Amniotic epithelial cell (primary cell): ENCODE measurements at places on chromosomes 11 and 22.

GRCh38 chr11:43907028-43907975, 26.7 kb downstream of the ALKBH3 start:
- DNase-seq, result no peak

DNA sequence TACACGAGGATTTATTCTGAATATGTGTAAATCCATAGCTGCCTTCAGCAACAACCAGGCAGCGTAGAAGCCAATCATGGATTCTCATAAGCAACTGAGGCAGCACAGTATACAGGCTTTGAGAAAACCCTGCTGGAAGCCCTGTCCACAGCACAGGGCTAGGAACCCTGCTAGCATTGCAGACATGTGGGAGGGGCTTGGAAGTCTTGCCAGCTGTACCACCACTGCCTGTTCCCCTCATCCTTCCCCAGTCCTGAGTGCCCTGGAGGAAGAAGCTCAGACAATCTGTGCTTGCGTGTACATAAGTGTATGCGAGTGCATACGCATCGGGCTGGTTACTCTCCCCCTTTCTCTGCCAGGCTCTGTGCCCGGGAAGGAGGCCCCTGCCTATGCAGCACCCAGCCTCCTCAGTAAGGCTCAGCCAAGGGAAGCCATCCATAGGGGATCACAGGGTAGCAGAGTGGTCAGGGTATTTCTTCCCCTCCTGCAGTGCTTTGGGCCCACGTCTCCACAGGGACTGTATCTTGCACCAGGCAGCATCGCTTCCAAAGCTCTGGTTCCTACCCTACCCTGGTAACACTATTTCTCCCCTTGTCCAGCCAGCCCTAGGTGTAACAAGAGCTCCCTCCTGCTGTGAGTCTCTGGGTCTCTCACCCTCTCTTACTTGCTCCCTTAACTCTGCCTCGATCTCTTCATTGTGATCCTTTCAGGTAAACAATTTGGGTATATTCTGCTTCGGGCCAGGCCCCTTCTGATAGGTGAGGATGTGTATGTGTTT, 90.5 kb downstream of the GALNT18 start:
- no peak for DNase-seq

- no peak for DNase-seq
Observed at GRCh38 chr11:102330231-102330630, 12.9 kb downstream of the BIRC3 start.

DNA sequence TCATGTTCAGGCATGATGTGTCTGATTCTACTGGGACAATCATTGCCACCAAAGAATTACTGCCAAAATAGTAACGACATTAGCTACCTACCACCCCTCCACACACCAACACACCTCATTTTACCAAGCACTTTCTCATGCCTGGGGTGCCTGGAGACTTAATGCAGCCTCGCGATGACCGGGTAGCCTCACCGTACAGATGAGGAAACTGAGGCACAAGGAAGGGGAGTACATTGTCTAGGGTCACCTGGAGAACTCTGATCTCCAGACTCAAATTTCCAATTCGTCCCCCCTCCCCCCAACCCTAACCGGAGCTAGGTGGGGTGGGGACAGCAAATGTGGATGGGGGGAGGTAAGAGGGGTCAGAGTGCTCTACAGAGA, 2.7 kb upstream of the RTN4RL2 start:
- DNase-seq, result no peak

DNA sequence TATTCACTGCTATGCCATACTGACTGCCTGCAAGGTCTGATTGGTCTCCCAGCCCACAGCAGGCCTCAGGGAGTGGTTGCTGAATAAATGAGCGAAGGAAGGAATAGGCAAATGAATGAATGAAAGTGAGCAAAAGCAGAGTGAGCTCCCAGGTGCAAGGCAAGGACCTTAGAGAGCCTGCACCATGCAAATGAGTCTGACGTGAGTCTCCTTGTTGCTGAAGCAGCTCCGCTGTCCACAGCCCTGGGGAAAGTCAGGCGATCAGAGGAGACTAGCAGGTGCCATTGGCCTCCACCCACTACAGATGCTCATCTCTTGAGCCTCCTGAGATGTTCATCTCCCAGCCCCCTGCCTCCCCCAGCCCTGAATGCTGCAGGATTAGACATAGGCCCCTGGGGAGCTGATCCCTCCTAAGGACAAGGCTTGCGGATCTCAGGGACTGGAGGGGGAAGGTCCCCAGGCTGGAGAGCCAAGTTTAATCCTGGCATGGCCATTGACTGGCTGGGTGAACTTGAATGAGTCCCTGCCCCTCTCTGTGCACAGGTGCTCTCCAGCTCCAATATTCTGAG, 22.1 kb downstream of the GDPD5 start:
- DNase-seq, result no peak

GRCh38 chr11:110087812-110088534, 5.2 kb upstream of the ZC3H12C start:
- DNase-seq, result peak; percentile 87

DNA sequence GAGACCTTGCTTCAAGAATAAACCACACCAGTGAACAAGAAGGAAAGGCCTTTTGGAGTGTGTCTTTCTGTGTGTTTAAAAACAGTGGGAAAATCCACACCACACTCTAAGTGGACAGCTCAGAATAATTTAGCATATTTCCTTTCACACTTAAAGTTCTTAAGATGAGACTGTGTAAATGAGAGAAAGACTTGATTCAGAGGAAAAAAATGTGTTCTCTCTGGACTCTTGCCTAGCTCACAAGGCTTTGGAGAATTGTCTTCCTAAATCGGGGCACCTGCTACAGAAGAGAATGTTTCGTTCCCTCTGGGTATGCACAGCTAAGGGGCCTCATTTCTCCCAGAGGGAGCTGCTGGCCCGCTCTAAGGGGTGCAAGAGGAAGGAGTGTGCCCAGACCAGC, 28.4 kb upstream of the CRTAM start:
- no peak for DNase-seq

DNA sequence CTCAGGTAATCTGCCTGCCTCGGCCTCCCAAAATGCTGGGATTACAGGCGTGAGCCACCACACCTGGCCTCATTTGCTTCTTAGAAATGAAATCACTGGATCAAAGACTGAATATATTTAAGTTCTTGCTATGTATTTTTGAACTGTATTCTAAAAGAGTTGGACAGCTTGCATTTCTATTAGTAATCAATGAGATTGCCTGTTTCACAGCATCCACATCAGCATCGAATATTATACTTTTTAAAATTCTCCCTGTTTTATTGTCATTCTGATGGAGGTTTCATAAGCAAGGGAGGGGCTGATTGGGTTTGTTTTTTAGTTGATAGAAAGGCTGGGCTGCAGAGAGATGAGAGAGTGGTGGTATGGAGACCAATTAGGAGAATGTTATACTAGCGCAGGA, 68.7 kb upstream of the CREB3L1 start:
- DNase-seq, result no peak

GRCh38 chr11:73389134-73389525, 12.9 kb downstream of the RELT start:
- no peak for DNase-seq

DNA sequence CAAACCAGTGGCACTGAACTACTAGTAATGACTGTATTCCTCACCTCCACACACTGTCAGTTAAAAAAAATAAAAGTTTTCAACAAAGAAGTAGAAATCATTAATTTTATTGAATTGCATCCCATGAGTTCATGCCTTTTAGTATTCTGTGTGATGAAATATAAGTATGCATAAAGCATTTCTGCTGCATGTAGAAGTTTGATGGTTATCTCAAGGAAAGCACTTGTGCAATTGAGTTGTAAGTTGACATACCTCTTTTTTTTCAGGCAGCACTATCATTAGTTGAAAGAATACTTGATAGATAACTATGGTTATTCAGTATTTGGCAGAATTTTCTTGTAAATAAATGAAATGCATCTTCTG, 104.4 kb downstream of the STIM1 start:
- peak; percentile 75 for DNase-seq

- DNase-seq, result no peak
Observed at GRCh38 chr11:31218847-31219246, 150.7 kb downstream of the DCDC1 start.

- no peak for DNase-seq
Observed at GRCh38 chr11:48093323-48093722, 113.0 kb downstream of the PTPRJ start.

DNA sequence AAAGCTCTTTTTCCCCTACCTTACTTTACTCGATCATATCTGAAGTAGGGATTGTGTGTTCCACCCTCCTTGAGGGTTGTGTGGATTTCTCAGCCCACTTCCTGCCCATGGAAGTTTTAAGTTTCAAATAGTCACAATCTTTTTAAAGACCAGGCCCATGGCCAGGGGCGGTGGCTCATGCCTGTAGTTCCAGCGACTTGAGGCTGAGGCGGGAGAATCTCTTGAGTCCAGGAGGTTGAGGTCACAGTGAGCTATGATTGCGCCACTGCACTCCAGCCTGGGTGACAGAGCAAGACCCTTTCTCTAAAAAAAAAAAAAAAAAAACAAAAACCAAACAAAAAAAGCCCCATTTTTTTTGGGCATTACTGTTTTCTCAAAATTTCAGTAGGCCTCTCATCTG, 36.3 kb upstream of the LRRC10B start:
- no peak for DNase-seq

DNA sequence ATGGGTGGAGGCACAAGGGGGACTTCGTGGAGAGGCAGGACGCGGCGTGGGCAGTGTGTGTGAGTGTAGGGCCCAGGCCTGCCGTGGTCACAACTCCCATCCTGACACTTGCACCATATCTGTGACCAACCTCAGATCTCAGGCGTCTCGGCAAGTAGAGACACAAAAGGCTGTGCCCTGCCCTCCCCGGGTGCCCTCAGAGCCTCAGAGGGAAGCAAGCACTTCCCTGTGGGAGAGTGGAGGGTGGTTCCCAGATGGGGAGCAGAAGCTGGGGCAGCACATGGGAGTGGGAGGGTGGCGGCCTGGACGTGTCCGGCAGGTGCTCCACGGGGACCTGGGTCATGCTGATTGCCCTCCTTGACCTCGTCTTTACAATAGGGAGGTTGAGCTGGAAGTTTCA, 20.4 kb downstream of the B3GAT1 start:
- no peak for DNase-seq

DNA sequence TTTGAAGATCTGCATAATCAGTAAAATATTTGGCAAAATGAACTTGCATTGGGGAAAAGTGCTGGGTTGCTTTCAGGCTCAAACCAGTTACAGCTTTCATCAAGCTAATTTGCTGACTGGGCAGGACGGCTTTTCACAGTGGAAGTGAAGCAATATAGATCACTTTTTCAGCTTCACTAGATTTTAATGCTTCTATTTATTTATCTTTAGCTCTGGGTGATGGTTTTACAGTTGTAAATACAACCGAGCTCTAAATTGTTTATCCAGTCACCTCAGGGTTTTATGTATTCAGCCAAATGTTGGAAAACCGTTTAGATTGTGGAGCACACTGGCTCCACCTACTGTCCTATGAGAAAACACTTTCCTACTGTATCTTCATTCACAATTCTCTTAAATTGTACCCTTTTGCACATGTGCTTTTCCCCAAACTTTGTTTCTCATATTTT, 58.2 kb downstream of the ACER3 start:
- peak; percentile 61 for DNase-seq

- DNase-seq, result no peak
Observed at GRCh38 chr11:102783720-102784119, 3.3 kb upstream of the MMP10 start.

GRCh38 chr11:119803726-119804294, 74.8 kb upstream of the NECTIN1 start:
- DNase-seq, result no peak

- no peak for DNase-seq
Observed at GRCh38 chr11:77515063-77515462, 41.2 kb upstream of the PAK1 start.

- peak; percentile 65 for DNase-seq
Observed at GRCh38 chr11:58289266-58289665, 21.2 kb upstream of the OR10W1 start.

- peak; percentile 73 for DNase-seq
Observed at GRCh38 chr22:36144886-36145541, 15.5 kb downstream of the APOL3 start.

DNA sequence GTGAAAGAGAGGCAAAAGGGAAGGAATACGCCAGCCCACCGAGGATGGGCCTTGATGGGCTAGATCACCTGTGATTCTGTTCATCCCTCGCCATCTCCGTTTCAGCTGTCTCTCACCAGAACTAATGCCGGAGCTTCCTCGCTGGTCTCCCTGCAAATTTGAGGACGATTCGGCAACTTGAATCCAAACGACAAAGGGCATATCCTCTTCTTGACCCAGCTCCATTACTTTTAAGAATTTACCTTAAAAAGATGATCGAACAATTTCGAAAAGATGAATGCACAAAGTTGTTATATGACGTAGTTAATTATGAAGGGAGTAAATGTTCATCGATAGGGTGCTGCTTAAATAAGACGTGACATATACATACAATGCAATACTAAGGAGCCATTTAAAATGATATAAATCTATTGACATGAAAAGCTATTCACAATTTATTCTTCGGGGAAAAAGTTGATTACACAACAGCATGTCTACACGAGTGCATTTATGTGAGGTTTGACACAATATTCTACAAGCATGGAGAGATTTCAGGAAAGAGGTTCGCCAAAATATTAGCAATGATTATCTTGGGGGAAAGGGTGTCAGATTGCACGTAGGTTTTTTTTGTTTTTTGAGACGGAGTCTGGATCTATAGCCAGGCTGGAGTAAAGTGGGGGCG, 937 bp upstream of the FAM168A start:
- DNase-seq, result no peak

DNA sequence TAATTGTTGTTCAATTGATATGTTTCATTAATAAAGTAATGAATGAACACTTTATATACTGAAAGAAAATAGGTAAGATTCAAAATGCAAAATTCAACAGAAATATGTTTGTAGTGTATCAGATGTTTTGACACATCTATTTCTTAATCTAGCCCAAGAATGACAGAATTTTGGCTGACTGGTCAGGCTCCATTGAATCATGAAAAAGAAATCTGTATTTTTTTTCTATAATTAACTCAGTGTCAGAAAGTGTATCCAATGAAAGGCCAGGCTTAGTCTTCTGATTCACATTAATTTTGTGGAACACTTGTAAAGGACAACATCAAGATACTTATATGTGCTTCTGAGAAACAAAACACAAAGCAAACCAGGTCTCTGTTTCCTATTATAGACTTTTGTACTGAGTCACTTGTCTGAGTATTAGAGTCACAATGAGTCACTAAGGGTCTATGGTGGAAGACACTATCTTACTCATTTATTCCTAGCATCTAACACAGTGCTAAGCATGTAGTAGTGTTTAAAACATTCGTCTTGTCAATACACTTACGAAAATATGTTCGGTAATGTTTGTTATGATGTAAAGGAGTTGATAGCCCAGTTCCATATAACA, 297.7 kb upstream of the CCDC90B start:
- peak; percentile 54 for DNase-seq

DNA sequence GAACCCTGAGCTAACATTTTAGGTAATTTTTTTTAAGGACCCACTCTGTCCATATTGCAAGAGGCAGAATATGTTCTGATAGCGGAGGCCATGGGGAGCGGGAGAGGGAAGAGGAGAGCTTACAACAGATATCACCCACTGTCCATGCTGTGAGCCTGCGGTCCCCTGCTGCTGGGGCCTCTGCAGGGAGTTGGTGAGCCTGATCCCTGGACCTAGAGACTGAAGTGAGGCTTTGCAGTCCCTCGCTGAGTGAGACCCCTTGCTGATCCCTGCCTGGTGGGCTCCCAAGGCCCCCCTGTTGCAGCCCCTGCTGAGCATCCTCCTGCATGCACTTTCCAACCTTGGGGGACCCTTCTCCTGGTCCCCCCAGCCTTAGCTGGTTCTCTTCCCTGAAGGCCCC, 12.5 kb downstream of the MIF start:
- no peak for DNase-seq

- peak; percentile 83 for DNase-seq
Observed at GRCh38 chr11:62611705-62612365, 740 bp downstream of the EML3 start.

GRCh38 chr11:196786-197731, 4.2 kb downstream of the SCGB1C1 start:
- no peak for DNase-seq

GRCh38 chr11:14546672-14547071, 26.5 kb upstream of the PSMA1 start:
- DNase-seq, result no peak
